ENCODE measurements at places on chromosomes 12 and 14.

DNA sequence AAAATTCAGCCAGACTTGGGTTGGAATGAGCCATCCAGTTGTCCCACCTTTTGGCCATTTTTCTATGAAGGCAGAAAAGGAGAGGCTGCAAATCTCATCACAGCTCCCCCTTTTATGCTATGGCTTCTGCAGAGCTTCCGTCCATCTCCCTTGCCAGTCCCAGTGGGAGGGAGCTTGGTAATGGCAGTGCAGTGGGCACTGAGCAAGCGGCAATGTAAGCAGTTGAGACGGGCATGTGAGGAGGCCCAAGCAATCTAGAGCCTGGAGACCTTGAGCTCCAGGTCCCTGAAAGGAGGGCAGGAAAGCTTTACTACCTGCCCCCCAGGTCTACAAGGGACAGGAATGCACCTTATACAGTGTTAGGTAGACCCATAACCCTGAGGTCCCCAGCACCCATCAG, 73.1 kb downstream of the CRACR2A start:
- no peak for DNase-seq

DNA sequence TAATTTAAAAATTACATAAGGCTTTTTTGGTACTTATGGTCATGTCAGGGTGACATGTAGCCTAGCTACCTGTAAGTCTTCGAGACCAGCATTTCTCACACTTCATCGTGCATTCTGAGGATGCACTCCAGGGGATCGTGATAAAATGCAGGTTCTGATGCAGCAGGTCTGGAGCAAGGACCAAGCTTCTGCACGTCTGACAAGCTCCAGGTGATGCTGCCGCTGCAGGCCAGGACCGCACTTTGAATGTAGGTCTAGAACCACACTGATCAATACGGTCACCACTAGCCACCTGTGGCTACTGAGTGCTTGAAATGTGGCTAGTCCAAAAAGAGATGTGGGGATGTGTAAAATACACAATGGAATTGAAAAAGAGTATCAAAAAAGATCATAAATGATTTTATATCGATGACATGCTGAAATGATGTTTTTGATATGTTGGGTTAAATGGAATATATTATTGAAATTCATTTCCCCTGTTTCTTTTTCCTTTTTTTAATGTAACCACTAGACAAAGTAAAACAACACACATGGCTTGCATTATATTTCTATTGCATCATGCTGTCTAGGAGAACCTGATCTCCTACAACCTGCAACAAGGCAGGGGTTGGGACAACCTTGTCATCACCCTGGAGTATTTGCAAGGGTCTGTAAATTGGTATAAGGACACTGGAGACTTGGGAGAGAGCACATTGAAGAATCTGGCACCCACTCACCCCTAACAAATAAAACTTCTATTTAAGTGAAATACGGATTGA, 142.4 kb downstream of the DPF3 start:
- no peak for DNase-seq

DNA sequence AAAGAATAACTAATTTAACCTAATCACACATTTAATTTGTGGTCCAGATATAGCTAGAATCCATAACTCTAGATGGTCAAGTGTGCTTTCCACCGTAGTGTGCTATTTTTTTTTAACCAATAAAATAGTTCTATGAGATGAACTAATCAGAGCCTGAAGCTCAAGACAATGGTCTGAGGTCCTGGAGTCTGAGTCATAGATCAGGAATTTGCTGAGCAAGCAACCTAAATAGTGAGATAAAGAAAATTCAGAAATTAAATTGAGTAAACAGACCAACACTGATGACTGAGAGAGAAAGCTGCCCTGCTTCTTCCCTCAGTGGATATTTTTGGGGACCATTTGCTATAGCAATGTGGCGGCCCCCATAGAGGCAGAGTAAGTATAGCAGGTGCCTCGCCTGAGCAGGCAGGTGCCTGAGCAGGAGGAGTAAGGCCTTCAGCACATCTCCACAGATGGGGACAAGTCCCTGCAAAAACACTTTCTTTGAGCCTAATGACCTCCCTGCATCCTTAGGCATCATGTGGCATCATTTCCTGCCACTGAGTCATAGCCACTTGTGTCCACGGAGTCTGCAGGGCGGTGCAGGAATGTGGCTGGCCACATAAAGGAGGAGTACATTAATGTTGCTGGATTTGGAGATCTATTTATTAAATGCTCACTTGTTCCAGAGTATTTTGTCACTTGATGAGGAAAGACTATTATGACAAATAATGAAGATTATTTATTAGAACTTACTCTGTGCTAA, 13.9 kb upstream of the CLEC4E start:
- DNase-seq = no peak

GRCh38 chr12:42677461-42677860, 87.9 kb upstream of the PRICKLE1 start:
- no peak for DNase-seq

GRCh38 chr12:116533343-116534251, 25.6 kb upstream of the MAP1LC3B2 start:
- peak; percentile 72 for DNase-seq

DNA sequence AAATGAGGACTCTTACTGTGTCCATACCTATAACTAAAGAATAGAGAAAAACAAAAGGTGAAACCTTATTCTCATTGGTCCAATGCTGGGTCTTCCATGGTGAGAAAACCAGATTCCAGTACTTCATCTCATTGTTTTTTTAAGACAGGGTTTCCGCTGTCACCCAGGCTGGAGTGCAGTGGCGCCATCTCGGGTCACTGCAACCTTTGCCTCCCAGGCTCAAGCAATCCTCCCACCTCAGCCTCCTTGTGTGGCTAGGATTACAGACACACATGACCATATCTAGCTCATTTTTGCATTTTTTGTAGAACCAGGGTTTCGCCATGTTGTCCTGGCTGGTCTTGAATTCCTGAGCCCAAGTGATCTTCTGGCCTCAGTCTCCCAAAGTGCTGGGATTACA, 13.3 kb downstream of the RBM23 start:
- DNase-seq = no peak

DNA sequence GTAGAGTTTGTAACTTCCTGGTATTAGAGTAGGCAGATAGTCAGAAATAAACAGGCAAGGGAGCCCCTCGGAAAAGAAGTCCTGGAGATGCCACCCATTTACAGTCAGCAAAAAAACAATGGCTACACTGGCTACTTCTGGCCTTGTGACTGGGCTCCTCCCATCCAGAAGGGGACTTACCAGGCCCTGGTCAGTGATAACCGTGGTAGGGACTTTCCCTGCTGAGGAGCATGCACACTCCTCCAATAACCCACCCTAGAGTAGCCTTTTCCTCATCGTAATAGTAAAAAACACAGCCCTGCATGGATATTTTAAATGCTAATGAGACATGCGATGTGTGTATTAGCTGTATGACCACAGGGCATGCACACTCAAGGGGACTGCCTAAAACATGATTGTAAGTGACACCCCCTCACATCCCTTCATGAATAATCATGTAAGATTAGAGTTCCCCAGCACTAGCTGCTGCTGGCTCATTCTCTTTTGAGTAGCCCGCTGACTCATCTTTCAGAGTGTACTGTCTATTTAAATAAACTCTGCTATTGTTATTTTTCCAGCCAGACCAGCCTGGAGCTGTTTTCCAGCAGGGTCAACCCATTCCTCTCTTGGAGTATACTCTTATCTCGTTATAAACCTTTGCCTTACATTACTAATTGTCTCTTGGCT, 413.8 kb upstream of the TMTC1 start:
- no peak for DNase-seq

- no peak for DNase-seq
These were observed 392.9 kb downstream of the NOVA1 start for GRCh38 chr14:26204728-26205479.

GRCh38 chr12:67211494-67211893, 57.7 kb upstream of the CAND1 start:
- DNase-seq = no peak

- DNase-seq = no peak
These were observed 215.4 kb upstream of the DIO2 start for GRCh38 chr14:80426683-80427082.

DNA sequence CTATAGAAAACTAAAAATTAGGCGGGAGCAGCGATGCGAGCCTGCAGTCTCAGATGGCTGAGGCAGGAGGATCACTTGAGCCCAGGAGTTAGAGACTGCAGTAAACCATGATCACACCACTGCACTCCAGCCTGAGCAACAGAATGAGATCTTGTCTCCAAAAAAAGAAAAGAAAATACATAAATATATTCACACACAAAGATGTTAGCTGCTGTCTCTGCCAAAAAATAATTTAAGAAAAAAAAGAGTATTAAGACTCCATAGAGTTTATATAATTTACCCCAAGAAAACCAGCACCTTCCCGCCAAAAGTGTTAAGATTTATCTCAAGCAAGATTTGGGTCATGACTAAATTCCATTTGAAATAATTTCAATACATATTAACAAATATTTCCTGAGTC, 102.6 kb downstream of the MED13L start:
- no peak for DNase-seq

GRCh38 chr12:75177997-75178396, 31.6 kb downstream of the KCNC2 start:
- DNase-seq = no peak

DNA sequence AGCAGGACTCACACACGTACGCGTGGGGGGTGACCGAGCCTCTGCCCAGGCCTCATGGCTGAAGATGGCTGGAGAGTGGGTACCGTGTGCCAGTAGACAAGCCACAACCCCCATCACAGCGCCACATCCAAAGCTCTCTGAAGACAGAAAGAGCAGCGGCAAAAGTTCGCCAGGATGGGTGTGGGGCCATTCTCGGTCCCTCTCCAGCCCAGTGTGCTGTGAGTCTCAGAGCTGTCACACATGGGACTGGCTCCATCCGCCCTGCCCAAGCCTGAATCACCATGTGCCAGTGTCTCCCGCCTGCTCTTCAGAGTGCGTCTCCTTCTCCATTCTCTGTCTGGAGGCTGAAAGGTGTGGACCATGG, 5.7 kb downstream of the TMEM179 start:
- no peak for DNase-seq

- no peak for DNase-seq
These were observed 113.1 kb upstream of the OVCH1 start for GRCh38 chr12:29610473-29611170.

DNA sequence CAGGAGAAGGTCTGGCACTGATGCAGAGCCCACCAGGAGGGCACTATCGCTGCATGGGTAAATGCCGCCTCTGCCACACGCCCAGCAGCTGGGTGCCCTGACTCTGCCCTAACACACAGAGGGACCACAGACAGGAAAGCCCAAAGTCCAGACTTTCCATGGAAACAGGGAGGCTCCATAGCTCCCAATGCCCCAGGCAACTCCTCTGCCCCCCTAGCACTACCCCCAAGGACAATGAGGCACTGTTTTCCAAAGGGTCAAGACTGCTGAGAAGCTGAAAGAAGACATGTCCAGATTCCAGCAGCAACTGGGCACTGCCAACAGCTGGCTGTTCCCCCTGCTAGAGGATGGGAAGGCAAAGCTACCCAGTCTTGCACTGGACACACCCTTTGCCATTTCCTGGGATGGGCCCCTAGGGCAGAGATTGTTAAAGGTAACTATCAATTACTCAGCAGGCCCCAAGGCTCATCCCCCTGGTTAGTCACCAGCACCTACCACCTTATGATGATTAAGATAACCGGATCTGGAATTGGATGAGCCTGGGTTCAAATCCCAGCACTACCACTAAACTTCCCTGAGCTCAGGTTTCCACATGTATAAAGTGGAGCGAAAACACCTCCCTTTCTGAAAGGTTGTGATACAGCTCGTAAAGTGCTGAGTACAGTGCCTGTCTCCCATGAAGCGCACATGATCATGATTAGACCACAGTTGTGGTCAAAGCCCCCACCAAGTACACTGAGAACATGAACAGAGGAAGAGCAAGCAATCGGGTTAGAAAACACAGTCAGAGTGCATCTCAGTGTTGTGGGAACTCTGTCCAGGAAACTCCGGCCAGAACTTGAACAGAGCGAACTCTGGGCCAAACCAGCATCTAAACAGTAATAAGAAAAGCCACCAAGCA, 3.3 kb downstream of the PXN start:
- no peak for DNase-seq

DNA sequence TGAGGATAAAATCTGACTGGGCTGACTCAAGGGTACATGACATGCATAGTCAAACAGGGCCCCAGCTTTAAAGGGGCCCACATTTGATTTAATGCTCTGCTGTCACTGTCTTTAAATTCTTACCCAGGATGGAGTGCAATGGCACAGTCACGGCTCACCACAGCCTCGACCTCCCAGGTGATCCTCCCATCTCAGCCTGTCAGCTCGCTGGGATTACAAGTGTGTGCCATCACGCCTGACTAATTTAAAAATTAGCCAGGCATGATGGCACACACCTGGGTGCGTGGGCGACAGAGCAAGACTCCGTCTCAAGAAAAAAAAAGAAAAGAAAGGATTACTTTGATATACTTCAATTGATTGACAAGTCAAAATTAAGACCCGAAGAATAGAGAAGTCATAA, 9.2 kb upstream of the PLBD1 start:
- no peak for DNase-seq

DNA sequence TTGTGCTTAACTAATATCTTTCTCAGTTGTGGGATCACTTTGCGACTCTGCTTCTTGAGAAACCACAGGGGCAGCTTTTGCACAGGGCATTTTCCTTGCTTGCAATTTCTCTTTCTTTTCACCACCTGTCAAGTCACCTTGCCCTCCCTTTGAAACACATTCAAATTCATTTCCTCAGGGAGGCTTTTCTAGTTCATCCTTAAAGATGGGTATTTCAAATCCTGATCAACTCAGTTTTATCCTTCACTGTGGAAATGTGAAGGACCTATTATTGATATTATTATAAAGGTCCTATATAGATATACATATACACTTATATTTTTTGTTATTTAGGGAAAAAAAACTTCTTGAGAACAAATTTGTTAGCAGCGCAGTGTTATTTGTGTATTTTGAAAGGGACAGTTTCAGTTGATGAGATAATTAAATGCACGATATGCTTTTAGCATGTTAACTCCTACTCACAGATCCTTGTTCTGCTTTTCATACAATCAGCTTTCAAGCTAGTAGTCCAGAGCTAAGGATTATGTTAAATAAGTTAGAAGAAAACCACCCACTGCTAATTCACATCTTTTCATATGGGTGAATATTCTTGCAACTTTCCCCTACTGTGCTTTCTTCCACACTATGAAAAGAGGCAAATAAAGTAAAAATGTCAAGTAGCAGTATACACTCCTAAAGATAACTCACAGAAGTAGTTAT, 501.4 kb upstream of the RGS6 start:
- no peak for DNase-seq

GRCh38 chr12:67268335-67268895, 743 bp upstream of the CAND1 start:
- DNase-seq = peak; percentile 62

GRCh38 chr14:76273346-76273745, 102.6 kb upstream of the ESRRB start:
- DNase-seq = no peak

DNA sequence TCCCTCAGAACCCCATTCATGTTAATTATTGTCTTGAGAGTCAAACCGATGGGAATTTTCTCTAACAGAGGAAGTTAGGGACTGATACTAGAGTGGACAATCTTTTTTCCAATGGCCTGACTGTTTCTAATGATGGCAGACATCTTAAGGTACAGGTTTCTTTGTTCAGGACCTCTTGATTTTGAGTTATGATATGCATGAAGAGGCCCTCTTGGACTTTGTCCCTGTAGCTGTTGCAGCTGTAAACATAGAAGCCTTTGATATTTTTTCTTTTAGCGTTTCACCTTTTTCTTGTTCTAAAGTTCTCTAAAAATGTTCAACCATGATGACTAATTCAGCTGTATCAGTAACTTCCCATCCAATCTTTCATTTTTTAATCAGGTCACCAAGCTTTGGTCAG, 53.0 kb downstream of the LGR5 start:
- DNase-seq = no peak

GRCh38 chr12:41509271-41510055, 321.3 kb downstream of the PDZRN4 start:
- no peak for DNase-seq

- no peak for DNase-seq
These were observed 151.7 kb downstream of the SLC38A4 start for GRCh38 chr12:46674129-46674528.

Data from activated CD8-positive, alpha-beta memory T cell treated with anti-CD3 and anti-CD28 coated beads for 1 hour (primary cell).